ENCODE measurements at places on chromosomes 5 and 9. TPM values are rescaled to one million over a fixed set of nuclear protein-coding genes. Genes with fewer than 3 reads are reported as not detected.
A peak's percentile ranks its signal among the peaks of the same experiment; 100 is the strongest.

DNA sequence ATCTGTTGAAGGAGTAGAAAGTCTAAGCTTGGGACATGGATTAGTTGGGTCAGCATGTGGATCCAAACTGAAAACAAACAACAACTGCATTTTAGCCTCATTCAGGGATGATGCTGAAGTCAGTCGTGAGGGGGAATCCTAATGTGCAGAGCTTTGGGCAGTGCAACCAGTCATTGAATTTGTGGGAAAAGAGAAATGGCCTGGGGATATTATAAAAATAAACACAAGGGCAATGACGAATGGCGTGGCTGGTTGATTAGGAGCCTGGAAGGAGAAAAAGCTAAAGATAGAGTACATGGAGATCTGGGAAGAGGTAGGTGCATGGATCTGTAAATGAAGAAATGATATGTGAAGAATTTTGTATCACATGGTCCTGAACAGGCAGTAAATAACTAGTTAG is 477.6 kb downstream of the TLE1 start:
- peak; percentile 84 for DNase-seq

DNA sequence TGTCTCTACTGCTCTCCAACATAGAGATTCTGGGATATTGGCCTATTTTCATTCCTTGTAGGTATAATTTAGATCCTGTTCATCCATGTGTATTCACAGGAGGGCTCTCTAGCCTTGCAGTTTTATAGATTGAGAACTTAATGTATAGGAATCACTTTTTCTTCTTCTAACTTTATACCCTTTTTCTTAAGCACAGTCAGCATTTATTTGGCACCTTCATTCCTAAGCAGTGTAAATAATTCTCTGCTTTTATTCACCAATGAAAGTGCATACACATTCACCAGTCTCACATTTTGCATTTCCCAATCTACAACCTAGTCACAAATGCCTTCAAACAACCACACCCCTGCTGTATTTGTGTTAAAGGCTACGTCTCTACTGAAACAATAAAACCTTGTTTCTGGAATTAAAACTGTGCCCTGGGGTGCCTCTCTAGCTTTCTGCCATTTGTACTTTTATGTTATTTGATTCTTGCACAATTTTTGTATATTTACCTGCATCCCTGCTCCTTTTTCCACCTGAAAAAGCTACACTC is 49.3 kb downstream of the NREP start:
- DNase-seq: no peak

- no peak for DNase-seq
Measured at GRCh38 chr5:6861036-6861435, 147.8 kb downstream of the TENT4A start.

DNA sequence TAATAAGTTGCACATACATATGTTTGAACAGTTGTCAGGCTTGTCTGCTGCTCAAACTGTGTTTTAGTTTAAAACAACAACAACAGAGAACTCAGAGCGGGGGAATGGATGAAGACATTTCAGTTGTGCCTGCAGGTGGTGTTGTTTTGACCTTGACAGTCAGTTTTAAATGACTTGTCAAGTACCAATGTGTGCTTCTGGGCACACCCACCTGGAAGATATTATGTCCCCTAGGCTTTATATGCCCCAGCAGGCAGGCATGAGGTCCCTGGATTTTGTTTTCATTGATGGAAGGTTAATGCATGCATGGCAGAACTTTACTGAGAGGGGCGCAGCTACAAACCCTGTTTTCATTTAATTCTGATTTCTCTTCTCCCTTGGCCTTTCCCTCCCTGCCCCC is 84.6 kb downstream of the AOPEP start:
- no peak for DNase-seq

DNA sequence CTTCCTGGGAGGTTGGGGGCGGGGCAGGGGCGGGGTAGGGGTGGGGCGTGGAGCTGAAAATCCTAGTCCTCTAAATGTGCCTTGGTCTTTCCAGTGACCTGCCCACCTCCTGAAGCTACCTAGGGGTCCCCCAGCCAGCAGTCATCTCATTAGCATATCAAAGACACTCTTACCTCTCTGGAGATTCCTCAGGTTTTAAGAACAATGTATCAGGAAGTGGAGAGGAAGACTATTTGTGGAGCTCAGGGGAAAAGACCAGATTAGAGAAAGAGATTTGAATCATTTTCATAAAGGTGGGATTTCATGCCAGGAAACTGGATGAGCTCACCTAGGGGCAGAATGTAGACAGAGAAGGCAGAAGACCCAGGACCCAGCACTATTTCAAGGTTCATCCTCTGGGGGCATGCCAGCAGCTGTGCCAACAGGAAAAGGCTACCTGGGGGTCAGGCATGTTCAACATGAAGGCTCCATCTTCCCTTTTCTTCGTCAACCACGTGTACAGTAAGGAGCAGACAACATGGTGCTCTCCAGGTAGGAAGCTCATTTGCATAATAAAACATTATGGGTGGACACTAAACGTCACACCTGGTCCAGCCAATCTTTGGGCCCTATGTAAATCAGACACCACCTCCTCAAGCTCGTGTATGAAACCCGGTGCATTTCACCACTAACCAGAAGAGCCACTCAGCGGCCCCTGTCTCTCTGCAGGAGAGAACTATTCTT is 6.9 kb downstream of the GMCL2 start:
- no peak for DNase-seq

- peak; percentile 66 for DNase-seq
Measured at GRCh38 chr5:181217111-181217802, 5.8 kb upstream of the TRIM41 start.

GRCh38 chr9:97889941-97890887 is 32.1 kb downstream of the TRMO start:
- DNase-seq: no peak

DNA sequence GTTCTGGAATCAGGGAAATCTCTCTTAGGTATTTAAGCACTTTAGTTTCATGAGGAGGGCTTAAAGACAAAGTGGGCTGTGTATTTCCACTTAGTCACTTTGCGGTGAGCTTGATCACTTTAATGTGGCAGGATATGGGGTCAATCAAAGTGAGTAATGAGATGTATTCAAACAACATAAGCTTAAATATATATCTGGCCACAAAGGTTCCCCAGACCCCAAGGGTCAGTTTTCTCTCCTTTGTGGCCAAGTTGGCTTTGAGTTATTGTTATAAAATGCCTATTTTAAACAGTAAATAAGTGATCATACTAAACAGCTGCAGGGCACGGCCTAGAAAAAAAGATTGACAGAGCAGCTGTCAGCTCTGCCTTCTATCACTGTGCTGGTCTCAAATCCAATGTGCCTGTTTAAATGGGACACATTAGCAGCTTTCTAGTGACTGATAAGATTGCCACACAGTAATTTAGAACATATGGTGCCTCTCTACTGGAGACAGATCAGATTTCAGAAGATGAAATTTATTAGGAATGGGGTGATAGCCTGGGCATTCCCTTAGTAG is 363.9 kb downstream of the AGTPBP1 start:
- DNase-seq: peak; percentile 73

DNA sequence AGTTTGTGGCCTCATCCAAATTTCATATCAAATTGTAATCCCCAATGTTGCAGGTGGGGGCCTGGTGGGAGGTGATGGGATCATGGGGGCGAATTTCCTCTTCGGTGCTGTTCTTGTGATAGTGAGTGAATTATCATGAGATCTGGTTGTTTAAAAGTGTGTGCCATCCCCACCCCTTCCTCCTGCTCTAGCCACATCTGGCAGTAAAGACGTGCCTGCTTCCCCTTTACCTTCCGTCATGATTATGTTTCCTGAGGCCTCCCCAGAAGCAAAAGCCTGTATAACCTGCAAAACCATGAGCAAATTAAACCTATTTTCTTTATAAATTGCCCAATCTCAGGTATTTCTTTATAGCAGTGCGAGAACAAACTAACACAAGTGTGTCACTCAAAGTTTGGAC is 71.0 kb upstream of the MOCS2 start:
- DNase-seq: no peak

GRCh38 chr5:96114736-96115135 is 153.1 kb upstream of the ELL2 start:
- DNase-seq: peak; percentile 70

Gene ADAMTS16
- total RNA-seq: 2.4 TPM

Gene EXD3
- 2.7 TPM for total RNA-seq

Gene PTPA
- 106 TPM for total RNA-seq

Gene ANKRA2
- total RNA-seq: 17.9 TPM

Gene DDX4
- total RNA-seq: not detected

Gene IL3
- not detected for total RNA-seq
